ENCODE measurements at places on chromosomes 1 and 21.

DNA sequence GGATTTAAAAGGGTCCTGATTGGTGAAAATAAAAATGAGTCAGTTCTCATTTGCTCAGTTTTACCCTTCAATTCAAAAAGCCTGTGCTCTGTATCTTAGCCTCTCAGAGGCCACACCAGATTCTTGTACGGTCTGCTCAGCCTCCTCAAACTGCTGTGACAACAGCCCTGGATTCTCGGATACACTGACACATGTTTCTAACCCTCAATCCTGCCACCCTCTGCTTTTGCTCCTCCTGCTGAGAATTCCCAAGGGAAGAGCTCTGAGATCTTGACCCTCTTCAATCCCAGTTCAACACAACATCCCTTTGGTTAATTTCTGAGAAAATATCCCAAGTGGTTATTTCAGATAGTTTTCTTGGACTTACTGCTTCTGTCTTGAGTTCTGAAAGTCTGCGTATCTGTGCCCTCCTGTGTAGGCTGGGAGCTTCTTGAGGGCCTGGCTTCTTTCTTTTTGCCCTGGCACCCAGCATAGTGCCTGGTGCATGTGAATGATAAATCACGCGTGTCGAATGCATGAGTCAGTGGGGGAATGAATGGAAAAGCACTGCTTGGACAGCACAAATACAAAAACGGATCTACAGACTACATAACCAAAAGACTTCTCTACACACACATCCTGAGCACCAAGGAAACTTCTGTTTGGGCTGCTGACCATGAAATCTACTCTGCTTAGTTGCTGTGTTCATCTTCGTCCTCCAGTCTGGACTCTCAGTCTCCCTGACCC, 24.5 kb downstream of the IRF2BP2 start:
- peak; percentile 83 for DNase-seq

DNA sequence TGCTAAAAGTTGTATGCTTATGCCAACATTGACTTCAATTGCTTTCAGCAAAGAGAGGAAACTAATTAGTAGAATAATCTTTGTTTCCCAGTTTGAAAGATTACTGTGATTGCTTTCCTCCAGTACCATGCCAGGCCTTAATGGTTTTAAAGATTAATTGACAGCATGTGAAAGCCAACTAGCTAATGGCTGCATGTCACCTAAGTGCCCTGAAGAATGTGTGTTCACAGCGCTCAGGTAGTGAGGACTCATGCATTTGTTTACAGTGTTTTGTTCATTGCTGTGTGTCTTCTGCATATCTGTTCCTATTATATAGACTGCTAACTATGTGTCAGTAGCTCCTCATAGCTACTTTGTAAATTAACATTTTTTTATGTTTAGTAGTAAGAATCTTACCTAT, 335.6 kb downstream of the LRRIQ3 start:
- DNase-seq = no peak

DNA sequence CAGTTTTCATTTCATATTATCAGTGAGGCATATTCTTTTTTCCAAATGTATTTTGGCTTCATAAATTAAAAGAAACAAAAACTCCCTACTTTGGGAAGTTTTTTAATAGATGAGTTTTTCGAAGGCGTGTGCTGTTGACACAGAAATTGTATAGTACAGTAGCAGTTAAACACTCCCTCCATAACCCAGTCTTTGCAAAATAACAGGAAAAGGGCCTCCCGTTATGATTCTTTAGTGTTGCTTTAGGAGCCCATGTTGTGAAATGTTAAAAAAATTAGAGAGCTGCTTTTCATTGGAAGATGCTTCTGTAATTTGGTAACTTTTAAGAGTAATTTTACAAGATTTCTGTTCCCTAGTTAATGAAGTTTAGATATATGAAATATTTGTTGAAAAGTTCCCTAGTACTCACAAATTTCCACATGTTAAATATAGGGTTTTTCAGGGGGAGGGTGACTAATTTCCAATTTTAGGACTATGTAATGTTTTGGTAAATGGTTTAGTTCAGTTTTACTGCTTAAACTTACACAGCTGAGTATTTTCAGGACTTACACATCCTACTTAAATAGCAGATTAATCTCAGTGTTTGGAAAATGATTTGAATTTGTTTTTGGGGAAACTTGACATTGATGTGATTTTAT, 2.0 kb downstream of the CAMSAP2 start:
- no peak for DNase-seq

- no peak for DNase-seq
Observed at GRCh38 chr1:179706339-179706941, 36.7 kb upstream of the FAM163A start.

- no peak for DNase-seq
Observed at GRCh38 chr1:159927211-159927848, 2.0 kb upstream of the TAGLN2 start.

DNA sequence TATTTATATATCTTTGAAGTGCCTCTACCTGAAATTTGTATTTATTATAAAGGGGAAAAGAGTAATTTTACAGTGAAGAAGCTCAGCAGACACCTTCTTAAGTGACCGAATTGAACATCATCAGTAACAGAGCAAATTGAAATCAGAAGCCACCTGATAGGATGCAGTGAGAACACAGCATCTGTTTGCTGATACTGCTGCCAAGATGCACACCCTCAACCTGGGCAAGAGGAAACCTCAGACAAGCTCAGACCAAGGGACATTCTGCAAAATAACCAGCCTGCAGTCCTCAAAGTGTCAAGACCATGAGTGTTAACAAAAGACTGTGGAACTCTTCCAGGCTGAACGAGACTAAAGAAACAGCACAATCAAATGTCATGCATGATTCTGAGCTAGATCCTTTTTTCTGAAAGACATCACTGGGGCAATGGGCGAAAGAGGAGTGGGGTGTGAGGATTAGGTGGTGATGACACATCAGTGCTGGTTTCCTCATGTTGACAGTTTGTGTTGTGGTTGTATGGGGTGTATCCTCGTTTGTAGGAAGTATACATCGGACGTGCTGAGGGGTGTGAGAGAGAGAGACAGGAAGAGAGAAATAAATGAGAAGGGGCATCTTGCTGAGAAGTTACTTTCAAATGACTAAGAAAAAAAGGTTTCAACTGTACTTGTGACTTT, 103.7 kb downstream of the ABCA4 start:
- DNase-seq = no peak

- DNase-seq = no peak
Observed at GRCh38 chr21:38267136-38267755, 10.5 kb downstream of the KCNJ15 start.

- DNase-seq = no peak
Observed at GRCh38 chr1:166418344-166418933, 251.6 kb upstream of the FAM78B start.

GRCh38 chr1:119981986-119982815, 85.9 kb upstream of the ADAM30 start:
- no peak for DNase-seq

GRCh38 chr21:46158666-46159300, 3.4 kb upstream of the FTCD start:
- DNase-seq = peak; percentile 55

DNA sequence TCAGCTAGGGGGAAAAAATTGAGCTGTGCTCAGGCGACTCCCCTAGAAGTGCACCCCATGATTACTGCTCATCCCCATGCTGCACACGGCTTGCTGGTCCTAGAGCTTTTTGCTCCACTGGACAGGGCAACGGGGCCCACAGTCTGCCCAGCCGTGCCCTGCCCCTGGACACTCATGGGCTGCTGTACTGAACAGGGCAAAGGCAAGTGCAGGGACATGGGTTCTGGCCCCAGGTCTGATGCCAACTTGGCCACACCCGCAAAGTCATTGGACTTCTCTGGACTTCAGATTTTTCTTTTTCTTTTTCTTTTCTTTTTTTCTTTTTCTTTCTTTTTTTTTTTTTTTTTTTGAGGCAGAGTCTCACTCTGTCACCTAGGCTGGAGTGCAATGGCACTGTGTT, 42.9 kb upstream of the TARBP1 start:
- no peak for DNase-seq

- no peak for DNase-seq
Observed at GRCh38 chr1:2433936-2434655, 21.7 kb upstream of the PEX10 start.

GRCh38 chr1:182962554-182963115, 9.7 kb upstream of the SHCBP1L start:
- no peak for DNase-seq

GRCh38 chr1:23718482-23718881, 24.8 kb upstream of the ELOA start:
- DNase-seq = no peak
